D721Med (cell line): ENCODE measurements at places on chromosomes 12 and 14.

GRCh38 chr14:97719931-97720330, 922.7 kb downstream of the VRK1 start:
- DNase-seq = no peak

DNA sequence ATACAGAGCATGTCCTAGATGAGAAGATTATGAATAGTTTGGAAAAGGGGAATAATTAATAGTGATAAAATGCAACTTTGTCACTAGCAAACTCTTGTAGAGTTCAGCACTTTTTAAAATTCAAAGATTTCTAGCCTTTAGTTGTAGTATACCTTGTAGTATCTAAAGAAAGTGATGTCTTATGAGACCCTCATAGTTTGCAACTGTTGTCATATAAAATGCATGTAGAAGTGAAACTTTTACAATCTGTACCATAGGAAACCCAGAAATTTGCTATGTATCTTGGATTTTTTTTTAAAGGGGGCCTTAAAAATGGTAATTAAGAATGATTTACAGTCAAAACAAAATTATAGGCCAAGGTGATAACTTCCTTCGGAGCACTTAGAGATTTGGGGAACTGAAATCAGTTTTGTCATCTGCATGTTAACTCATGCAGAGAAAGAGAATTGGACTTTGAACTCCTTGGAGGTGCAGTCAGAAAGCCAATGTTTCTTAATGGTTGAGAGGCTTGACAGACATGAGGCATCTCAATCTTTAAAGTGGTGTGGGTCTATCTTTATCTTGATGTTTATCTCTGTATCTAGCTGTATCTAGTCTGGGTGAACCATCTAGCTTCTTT, 1.3 kb downstream of the LRRK2 start:
- no peak for DNase-seq

GRCh38 chr12:78928200-78929074, 63.9 kb downstream of the SYT1 start:
- no peak for DNase-seq

DNA sequence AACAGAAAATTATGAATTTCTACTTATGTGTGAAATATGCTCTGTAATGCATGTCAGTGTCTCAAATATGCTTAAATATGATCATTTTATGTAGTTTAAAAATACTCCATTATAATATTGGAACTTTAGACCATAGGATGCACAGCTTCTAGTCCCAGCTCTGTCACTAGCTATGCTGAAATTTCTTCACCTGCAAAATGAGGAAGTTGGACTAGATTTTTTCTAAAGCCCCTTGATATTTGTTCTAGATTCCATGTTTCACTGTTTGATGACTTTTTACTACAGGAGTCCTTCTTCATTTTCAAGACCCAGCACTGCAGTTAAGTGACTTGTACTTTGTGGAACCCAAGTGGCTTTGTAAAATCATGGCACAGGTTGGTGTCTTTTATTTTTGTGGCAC, 90.1 kb downstream of the LRRK2 start:
- DNase-seq = no peak

GRCh38 chr12:53198486-53199110, 8.5 kb downstream of the ITGB7 start:
- no peak for DNase-seq

GRCh38 chr12:113136990-113137511, 1.5 kb upstream of the RASAL1 start:
- no peak for DNase-seq

- no peak for DNase-seq
These were observed 3.3 kb upstream of the HOXC8 start for GRCh38 chr12:54005531-54005852.

GRCh38 chr14:29028973-29029582, 262.5 kb downstream of the FOXG1 start:
- DNase-seq = no peak

DNA sequence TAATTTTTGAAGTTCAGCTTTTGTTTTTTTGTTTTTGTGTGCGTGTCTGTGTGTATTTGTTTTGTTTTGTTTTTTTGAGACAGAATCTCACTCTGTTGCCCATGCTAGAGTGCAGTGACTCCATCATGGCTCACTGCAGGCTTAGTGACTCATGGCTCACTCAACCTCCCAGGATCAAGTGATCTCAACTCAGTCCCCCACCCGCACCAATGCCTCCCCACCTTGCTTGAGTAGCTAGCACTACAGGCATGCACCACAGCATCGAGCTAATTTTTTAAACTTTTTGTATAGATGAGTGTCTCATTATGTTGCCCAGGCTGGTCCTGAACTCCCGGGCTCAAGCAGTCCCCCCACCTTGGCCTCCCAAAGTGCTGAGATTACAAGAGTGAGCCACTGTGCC, 981.4 kb downstream of the BCL11B start:
- no peak for DNase-seq

DNA sequence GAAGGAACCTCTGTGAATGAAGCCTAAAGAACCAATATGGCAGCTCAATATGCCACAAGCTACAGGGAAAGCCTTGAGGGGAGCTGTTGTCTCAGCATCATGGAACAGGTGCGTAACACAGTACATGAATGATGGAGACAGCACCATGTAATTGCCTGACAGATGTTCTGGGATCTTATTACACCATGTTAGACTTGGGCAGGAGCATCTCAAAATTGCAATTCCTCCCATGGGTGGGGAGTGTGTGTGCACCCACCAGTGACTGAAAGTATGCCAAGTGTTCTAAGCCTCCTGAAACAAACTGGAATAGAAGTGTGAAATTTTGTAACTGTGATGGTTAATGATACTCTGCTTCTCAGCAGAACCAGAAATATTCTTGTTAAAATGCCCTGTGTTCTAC, 151.0 kb upstream of the SRRM4 start:
- no peak for DNase-seq

DNA sequence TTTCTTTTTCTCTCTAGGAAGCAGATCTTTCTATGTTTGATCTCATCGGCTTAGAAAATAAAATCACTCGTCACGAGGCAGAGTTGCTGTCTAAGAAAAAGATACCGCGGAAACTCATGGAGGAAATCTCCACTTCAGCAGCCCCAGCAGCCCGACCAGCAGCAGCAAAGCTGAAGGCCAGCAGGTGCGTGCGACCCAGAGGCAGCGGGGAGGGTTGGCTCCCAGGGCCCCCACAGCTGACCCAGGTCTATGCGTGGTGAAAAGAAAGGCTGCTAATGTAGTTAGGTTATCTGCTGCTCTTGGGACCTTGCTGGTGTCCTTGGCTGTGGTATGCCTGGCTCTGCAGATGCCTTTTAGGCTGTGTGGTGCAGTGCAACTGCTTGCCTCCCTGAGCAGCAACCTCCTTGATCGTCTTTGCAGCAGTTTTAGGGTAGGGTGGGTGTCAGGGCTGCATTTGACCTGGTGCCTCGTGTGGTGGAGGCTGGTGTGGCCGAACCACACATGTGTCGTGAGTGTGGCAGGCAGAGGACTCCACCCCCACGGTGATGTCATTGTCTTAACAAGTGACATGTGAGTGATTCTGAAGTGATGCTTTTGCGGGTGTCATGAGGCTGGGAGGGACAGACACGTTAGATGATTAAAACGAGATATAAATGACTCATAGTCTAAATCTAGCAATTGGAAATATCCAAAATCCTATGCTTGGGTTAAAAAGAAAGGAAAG, 68.6 kb downstream of the EP400 start:
- DNase-seq = no peak

DNA sequence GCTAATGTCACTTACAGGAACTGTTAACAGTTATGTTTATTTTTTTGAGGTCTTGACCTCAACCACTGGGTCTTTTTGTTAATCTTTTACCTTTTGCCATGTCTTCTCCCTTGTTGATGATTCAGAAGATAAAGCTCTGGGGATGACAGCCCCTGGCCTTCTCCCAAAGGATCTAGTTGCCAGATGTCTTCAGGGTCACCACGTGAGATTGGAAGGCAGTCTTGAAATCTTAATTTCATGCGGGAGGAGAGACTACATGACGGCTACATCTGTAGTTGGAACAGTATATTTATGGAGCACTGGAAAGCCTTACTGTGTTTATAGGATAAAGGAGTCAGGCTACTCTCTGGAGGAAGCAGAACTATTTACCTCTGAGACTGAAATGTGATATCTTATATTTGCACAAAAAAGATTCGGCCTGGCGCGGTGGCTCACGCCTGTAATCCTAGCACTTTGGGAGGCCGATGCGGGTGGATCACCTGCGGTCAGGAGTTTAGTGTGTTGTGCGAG, 5.6 kb downstream of the MLEC start:
- no peak for DNase-seq

- no peak for DNase-seq
These were observed 7.7 kb downstream of the DDN start for GRCh38 chr12:48991247-48992050.

GRCh38 chr12:64221651-64222008, 466 bp downstream of the KICS2 start:
- no peak for DNase-seq

DNA sequence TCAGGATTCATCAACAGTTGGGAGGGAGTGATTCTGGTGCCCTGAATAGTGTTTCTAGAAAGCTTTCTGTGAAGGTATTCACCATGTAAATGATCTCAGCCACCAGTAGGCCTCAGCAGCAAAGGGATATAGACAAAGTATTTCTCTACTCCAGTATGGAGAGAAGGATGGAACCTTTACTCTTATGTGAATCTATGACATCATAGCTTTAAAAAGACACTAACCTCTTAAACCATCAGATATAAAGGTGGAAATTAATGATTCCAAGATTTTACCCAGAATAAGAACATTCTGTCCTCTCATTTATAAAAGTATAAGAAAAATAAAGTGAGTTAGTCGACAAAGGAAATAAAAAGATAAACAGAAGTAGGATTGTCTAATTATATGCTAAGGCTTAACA, 4.6 kb downstream of the GPR65 start:
- DNase-seq = no peak

GRCh38 chr14:53921027-53921426, 35.6 kb downstream of the BMP4 start:
- no peak for DNase-seq

- DNase-seq = no peak
These were observed 909.4 kb upstream of the LRFN5 start for GRCh38 chr14:40697231-40697630.

DNA sequence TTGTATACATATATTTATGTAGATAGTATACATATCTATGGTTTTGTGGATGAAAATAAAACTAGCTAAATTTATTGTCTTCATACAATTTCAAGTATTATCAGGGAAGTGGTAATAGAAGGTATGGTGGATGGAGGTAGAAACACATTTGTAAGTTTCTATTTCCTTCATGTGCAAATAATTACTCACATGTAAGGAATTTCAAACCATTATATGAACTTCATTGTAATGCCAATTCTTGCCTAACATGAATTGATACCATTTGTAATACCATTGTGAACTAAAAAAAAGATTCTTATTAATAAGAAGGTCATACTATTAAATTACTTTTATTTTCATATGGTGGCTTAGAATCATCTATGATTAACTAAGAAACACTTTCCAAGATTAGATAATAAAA, 20.1 kb upstream of the PPFIA2 start:
- no peak for DNase-seq

DNA sequence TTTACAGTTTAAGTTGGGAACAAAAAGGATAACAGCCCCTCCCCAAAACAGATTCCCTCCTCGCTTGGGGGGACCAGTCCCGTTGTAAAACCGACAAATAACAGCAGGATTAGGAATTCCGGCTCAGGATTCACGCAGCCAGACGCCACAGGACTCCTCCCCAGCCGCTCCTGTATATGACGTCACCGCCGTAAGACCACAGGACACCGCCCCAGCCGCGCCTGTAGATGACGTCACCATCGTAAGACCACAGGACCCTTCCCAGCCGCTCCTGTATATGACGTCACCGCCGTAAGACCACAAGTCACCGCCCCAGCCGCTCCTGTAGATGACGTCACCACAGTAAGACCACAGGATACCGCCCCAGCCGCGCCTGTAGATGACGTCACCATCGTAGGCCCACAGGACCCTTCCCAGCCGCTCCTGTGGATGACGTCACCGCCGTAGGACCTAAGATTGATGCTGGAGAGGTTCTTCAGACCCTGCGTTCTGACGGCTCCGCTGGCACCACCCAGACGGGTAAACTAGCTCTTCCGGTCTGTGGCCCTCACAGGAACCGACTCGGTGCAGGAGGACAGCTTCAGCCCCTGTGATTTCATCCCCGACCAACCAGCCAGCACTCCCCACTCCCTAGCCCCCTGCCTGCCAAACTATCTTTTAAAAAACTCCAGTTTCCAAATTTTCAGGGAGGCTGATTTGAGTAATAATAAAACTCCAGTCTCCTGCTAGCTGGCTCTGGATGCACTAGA, 43.9 kb upstream of the FBRSL1 start:
- no peak for DNase-seq

DNA sequence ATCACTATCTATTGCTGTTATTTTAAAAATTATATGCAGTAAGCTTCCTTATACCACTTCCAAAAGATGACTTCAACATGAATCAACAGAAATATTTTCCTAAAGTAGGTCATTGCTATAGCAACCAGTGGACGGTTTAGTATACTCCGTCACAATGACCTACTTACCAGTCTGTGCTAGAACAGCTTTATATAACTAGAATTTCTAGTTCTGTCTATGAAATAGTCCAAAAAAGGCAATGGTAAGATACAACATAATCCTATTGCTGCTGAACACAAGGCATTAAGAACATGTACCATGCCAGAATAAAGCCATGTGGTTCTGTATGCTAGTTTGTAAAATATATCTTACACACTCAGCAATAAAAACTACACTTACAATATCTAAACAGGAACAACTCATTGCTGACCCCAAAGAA, 40.7 kb upstream of the MTERF2 start:
- DNase-seq = no peak

DNA sequence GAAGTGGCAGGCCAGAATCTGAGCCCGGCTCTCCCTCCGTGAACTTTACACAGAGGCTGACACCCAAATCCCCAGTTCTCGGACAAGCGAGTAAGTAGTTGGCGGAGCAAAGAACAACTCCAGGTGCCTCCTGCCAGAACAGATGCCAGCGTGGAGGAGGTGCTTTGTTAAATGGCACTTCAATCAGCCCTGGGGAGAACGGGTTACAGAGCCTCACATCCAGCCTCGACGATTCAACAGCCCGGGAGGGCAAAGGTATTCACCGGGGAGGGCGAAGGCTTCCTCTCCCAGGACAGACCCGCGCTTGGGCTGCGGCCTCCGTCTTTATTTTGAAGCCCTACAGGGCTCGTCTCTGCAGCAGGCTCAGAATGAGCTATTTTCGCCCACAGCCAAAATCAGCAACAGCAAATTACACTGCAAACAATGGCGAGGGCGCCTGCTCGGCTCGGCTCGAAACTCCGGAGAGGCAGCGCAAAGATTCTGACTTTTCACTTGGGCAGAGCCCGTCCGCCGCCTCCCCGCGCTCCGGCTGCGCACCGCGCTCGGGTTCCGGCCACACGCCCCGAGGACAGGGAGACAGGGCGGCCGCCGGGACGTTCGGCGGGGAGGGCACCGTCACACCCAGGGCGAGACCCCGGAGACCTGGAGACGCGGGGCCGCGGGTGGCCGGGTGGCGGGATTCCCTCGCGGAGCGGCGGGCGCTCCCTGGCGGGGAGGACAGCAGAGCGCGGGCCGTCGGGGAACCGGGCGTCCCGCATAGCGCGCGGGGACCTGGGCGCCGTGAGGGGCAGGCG, 811 bp downstream of the TMCC3 start:
- no peak for DNase-seq
